Stimulated activated memory B cell treated with anti-CD40 and anti-IgM and Interleukin-4, amounts not matched to agents 10 μg/mL and 1 μg/mL and 100 μg/mL, for 72 hours (primary cell): ENCODE measurements at places on chromosomes 1 and 21.

DNA sequence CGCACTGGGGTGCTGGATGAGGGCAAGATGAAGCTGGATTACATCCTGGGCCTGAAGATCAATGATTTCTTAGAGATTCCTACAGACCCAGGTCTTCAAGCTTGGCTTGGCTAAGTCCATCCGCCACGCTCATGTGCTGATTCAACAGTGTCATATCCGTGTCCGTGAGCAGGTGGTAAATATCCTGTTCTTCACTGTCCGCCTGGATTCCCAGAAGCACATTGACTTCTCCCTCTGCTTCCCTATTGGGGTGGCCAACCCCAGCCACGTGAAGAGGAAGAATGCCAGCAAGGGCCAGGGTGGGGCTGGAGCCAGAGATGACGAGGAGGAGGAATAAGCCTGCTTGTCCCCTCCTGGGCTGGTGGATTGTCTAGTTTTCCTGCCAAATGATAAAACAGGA, 2.2 kb upstream of the CBR3 start:
- ATAC-seq: no peak
- no peaks in the 10 kb centered on the region for H3K27me3 ChIP-seq
- no peak overlapping the region for H3K4me3 ChIP-seq
- H3K27ac ChIP-seq: no peak overlapping the region
- H3K36me3 ChIP-seq: peaks cover 6% of the 10 kb centered on the region

GRCh38 chr1:233361876-233362275, 34.4 kb downstream of the MAP3K21 start:
- peaks cover 9% of the 10 kb centered on the region for H3K4me1 ChIP-seq
- H3K27ac ChIP-seq: no peak overlapping the region
- no peak overlapping the region for H3K4me3 ChIP-seq
- H3K27me3 ChIP-seq: no peaks in the 10 kb centered on the region
- no peak for ATAC-seq

DNA sequence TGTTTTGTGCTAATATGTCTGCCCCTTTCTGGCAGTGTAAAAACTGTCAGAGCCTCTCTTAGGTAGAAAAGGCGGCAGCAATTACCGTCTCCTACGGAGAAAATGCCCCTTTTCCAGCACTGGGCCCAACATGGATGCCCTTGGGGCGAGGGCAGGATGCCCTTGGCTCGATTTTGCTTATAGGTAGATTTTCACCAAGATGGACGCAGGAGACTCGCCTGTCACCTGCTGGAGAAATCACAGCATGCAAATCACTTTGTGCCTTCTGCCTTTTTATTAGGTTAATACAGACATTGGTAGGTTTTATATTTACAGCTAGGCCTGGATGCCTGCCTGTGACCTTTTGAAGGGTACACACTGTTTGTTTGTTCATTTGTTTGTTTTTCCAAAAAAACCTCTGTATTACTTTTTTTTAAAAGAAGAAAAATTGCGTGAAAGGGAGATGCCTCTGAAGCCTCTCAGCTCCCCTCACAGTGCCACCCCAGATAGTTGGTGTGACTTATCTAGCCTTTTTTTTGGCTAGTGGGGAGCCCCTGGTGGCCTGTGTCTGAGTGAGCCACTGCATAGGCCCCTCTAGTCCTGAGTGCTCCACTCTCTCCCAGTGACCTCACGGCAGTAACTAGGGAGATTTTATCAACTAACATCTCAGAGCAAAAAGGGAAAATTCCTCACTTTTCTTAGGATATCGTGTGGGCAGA, 2.5 kb downstream of the ATP1B1 start:
- H3K4me3 ChIP-seq: peak overlapping the region; percentile 57
- H3K27ac ChIP-seq: peak overlapping the region; percentile 79
- no peak for ATAC-seq
- peaks cover 51% of the 10 kb centered on the region for H3K4me1 ChIP-seq
- H3K36me3 ChIP-seq: peaks cover 6% of the 10 kb centered on the region
- peaks cover 36% of the 10 kb centered on the region for H3K27me3 ChIP-seq

DNA sequence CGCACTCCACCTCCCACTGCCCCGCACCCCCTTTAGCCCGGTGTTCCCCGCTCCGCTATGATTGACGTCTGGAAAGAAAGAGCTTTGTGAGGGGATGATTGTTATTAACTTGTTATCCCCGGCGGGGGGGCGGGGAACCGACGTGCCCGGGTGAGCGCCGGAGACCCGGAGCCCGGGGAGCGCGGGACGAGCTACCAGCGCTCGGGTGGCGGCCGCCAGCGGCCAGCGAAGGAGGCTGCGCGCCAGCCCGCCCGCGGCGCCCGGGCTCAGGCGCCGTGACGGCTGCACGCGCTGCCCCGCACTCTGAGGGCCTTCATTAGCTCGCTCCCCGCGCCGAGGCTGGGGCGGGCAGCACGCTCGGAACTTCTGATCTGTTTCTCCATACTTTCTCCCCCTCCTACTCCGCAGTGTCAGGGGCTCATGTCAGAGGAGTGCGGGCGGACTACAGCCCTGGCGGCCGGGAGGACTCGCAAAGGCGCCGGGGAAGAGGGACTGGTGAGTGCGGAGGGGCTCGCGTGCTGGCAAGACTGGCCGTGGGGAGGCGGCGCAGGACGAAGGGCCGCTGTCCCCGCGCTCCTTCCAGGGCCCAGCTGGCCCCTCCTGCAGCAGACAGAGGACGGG, 2.1 kb downstream of the LHX8 start:
- H3K27ac ChIP-seq: no peak overlapping the region
- no peaks in the 10 kb centered on the region for H3K36me3 ChIP-seq
- peak overlapping the region; percentile 40 for H3K4me3 ChIP-seq

GRCh38 chr21:38561613-38562581, 63.6 kb upstream of the ERG start:
- H3K4me3 ChIP-seq: no peak overlapping the region
- no peak for ATAC-seq
- H3K36me3 ChIP-seq: no peaks in the 10 kb centered on the region
- no peak overlapping the region for H3K27ac ChIP-seq

- ATAC-seq: no peak
- no peak overlapping the region for H3K27ac ChIP-seq
- H3K36me3 ChIP-seq: no peaks in the 10 kb centered on the region
- no peaks in the 10 kb centered on the region for H3K27me3 ChIP-seq
- H3K4me1 ChIP-seq: no peaks in the 10 kb centered on the region
Observed at GRCh38 chr21:28269173-28269572, 723.5 kb downstream of the LTN1 start.

GRCh38 chr1:26535201-26535600, 5.6 kb downstream of the RPS6KA1 start:
- peak overlapping the region; percentile 52 for H3K27ac ChIP-seq
- peaks cover 10% of the 10 kb centered on the region for H3K36me3 ChIP-seq
- peaks cover 63% of the 10 kb centered on the region for H3K4me1 ChIP-seq
- no peak for ATAC-seq
- no peaks in the 10 kb centered on the region for H3K27me3 ChIP-seq
